Kasumi-1 (cell line): ENCODE measurements at places on chromosomes 1 and 21.

GRCh38 chr21:40634141-40634540 is 212.8 kb downstream of the DSCAM start:
- DNase-seq: no peak

DNA sequence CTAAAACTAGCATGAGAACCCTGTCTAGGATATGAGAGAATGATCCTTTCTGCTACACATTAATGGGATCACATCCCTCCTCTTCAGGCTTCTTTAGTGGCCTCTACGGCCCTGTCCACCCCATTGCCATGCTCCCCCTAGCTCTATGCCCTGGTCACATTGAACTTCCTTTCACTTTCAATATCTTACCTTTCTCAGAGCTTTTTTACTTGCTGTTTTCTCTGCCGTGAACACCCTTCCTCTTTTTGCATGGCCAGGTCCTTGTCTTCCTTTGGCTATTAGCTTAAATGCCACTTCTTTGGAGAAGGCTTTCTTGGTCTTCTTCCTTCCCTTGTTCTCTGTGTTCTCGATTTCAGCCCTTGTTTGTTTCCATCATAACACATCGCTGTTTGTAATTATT is 97.4 kb downstream of the GIPC2 start:
- DNase-seq: peak; percentile 51

DNA sequence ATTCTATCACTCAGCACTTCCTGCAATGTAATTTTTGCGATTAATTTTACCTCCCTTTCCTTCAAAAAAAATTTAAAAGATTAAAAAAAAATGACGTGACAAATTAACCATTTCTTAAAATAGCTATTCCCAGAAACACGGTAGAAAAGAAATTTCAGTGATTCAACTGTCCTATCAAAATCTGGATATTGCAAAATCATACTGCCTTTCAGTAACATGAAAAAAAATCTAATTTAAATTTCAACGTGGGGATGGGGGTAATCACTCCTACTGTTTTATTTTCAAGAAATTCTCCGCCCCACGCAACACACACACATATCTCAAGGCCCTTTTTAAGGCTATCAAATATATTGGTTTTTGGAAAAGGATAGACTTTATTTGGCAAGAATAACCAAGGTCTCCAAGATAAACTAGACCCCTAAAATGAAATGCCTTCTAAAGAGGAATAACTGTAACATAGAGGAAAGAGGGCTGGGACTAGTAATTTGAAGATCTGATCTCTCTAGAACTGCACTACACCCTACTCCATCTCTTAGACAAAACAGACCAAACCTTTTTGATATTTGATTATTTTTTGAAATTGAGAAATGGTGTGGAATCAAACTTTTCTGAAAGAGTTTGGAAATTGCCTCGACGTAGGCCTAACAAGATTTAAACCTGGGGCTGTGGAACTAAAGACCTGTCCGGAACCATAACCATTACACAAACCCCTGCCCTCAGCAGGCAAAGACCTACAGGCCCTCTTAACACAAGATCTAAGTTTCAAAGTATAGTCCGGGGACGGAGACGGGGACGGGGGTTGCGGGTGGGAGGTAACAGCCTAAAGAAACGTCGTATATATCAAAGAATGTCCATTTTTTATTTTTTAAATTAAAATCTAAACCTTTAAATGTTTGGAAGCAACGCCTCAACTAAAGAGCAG is 941 bp downstream of the ARNT start:
- peak; percentile 42 for DNase-seq

GRCh38 chr1:77866296-77866695 is 22.1 kb upstream of the NEXN start:
- DNase-seq: no peak

DNA sequence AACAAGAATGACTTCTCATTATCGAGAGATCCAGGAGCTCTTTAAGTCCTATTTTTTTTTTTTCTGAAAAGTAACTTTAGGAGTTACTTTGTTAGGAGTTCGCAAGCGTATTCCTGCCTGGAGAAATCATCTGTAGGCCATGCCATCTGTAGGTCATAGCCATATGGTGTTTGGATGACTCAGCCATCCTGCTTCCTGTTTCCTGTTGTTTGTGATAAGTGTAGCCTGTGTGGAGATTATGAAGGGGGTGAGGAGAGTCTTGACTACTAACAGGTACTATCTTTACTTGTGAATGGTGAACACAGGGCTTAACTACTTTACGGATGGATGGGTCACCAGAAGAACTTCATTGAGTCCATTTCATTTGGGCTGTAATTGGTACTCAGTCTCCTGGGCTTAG is 327.2 kb downstream of the PTPRU start:
- no peak for DNase-seq

DNA sequence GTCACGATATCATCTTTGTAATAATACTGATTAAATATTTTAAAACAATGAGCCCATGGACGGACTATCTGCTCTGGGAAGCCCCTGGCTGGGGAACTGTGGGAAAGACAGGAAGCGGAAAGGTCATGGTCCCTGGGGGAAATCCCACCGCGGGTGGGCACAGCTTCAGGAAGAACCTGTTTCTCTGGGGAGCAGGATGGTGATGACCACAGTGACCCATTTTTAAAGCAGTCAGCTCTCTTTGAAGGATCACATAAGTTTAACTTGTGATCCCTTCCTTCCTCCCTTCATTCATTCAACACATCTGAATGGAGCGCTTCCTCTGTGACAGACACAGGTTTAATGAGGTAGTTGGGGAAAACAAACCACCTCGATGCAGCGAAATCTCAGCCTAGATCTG is 73.0 kb downstream of the DHRS3 start:
- no peak for DNase-seq

DNA sequence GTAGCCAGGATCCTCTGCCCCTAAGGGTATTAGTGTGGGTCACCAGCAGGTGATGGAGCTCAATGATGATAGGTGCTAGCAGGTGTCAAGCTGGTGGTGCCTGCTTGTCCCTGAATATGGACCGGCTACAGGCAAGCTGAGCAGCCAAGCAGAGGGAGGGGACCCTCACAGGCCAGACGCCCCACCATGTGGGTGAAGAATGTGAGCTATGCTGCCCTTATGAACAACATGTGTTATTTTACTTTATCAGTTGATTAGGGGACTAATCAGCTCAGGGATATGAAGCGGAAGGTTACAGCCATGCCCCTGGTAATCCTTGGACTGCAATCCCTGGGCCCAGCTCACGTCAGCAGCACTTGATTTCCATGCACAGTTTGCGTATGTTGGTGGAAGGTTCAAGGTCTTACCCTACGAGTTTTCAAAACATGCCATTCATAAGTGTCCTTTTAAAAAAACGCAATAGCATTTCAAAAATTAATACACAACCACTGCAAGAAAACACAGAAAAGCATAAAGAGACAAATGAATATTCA is 106.0 kb downstream of the CDC7 start:
- no peak for DNase-seq

- DNase-seq: no peak
These were observed 1.3 kb downstream of the GPR157 start for GRCh38 chr1:9127395-9128165.

- no peak for DNase-seq
These were observed 203.2 kb downstream of the HIVEP3 start for GRCh38 chr1:41715441-41716095.

- no peak for DNase-seq
These were observed 722.2 kb downstream of the KCNT2 start for GRCh38 chr1:195886000-195886399.

DNA sequence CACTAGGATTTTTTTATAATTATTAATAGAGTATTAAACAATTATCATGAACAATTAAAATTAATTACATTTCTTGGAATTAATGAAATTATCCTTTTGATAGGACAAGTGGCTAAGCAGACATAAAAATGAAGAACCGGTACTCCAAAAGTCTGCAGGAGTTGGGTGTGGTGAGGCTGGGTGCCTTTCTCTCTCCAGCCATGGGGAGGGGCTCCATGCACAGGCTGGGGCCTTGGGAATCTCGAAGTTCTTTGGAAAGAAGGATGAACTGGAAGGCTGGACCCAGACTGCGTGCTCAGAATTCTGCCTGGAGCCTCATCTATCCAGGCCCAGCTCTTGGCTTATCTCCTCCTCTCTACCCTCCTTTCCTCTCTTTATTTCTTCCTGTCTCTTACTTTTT is 94.1 kb downstream of the ACTL8 start:
- no peak for DNase-seq

DNA sequence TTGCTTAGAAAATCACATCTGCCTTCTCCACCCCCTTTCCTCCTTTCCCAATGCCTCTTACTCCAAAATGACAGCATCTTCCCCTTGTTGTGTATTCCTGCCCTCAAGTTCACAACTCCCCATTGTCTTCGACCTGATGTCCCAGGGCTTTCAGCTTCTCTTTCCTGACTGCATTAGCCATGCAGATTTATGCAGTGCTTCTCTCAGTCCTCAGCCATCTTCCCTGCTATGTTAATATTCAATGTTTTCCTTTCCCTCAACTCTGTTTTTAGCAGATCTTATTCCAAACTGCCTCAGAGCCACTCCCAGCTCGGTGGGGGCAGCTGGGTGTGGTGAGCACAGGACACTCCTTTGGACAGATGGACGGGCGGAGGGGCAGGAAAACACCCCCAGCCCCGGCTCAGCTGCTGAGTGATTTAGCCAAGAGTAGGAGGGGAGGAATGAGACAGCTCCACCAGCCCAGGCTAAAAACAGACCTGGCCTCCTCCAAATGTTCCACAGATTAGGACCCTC is 71.0 kb downstream of the CD2 start:
- no peak for DNase-seq

- DNase-seq: peak; percentile 16
These were observed 8.6 kb downstream of the PRKACB start for GRCh38 chr1:84152649-84153056.

DNA sequence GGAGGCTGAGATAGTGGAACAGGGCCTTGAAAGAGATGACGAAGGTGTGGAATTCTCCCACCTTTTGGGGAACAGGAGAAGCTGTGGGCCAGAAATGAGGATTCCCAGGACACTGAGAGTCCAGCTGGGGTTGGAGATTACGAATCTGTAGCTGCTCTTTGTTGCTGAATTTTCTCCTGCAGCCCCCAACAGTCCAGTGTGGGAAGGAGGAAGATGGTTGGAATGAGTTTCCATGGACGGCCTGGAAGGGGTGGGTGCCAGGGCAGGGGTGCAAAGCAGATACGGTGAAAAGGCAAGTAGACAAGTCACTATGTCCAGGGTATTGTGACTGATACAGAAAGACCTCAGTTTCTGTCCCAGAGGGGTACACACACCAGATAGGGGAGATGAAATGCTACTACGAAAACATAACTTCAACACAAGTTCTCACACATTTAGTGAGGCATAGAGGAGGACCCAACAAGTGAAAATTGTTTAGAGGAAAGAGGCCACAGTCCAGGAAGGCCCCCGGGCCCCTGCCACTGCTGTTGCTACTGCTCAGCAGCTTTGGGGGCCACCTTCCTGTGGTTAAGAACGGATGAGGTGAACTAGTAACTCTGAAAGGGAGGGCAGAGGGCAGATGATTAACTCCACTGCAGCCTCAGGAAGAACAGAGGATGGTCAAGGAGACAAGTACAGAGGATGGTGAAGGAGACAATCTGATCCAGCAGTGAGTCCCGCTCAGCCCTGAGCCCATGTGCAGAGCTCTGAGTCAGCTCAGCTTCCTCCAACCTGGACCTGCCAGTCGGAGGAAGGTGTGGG is 7.3 kb downstream of the CD244 start:
- peak; percentile 73 for DNase-seq

DNA sequence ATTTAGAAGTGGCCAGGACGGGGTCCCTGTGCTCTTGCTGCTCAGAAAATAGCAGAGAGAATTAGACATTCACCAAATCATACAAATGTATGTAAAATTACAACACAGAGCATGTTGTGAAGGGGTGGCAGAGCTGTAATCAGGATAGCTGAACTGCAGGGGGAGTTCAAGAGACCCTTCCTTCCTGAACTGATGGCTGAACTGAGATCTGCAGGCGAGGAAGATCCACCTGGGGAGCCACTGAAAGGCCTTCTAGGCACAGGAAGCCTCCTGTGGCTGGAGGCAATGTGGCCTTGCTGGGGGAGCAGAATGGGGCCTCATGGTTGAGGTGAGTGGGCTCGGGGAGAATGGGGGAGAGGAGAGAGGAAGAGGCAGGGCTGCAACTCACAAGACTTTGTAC is 216.5 kb downstream of the PRDM2 start:
- no peak for DNase-seq

DNA sequence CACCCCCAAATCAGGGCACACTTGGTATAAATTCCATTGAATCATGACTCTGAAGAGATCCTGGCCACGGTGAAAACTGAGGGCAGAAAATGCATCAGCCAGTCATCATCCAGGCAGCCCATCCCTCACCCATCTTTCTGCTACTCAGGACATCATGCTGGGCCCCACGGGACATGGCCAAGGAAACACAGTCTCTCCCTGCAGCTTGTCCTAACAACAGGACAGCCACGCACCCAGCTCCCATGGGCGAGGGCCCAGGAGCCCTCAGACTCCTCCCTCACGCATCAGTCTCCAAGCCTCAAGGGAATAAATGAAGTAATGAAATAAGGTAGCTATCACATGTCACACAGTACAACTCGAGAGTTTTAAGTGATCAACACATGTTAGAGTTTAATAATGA is 37.8 kb downstream of the ELK4 start:
- no peak for DNase-seq

DNA sequence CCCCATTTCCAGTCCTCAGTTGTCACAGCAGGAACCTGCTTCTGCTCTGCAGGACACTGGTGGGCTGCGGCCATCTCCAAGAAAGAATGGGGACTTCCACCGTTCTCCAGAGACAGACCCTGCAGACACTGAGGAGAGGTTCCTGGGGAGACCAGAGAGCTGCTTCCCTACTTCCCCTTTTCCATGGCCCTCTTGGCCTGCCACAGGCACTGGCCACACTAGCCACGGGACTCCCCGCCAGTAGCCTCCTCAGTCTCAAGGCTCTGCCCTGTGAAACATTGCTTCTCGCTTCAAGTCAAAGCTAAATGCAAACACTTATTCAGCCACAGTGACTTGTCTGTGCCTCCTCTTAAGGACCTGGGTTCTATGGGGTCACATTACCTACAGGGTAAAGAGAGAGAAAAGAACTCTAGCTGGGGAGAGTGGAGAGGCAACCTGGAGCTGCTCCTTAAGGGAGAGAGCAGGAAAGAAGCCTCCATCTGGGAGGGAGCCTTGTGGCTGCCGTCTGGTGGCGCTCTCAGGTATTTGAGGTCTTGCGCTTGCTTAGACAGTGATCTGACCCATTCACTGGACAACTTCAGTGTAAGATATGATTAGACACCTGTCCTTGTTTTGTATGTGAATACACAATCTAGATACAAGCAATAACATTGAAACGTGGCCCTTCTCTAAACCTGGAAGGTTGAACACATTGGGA is 5.4 kb upstream of the SLAMF8 start:
- no peak for DNase-seq

GRCh38 chr21:33211732-33212131 is 18.0 kb upstream of the IFNAR2 start:
- DNase-seq: no peak

GRCh38 chr1:234148816-234149215 is 224.4 kb upstream of the COA6 start:
- DNase-seq: no peak

GRCh38 chr1:174942547-174943255 is 57.0 kb upstream of the CACYBP start:
- peak; percentile 70 for DNase-seq

DNA sequence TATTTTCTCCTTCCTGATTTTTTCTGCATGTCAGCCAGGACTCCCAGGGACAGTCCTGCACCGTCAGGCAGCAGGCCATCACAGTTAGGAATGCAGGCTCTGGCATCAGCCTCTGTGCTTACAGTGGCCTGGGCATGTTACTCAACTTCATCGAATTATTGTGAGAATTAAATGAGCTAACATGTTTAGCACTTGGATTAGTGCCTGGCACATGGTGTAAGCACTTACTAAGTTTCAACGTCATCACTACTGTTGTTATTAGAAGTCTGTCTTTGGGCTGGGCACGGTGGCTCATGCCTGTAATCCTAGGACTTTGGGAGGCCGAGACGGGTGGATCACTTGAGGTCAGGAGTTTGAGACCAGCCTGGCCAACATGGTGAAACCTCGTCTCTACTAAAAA is 45.1 kb downstream of the SCCPDH start:
- DNase-seq: no peak
